H1 (cell line): ENCODE measurements at places on chromosomes 4 and X.

- no peak overlapping the region for H3K27ac ChIP-seq
- H3K4me3 ChIP-seq = no peak overlapping the region
Observed at GRCh38 chr4:152729466-152729865, 49.7 kb upstream of the TMEM154 start.

DNA sequence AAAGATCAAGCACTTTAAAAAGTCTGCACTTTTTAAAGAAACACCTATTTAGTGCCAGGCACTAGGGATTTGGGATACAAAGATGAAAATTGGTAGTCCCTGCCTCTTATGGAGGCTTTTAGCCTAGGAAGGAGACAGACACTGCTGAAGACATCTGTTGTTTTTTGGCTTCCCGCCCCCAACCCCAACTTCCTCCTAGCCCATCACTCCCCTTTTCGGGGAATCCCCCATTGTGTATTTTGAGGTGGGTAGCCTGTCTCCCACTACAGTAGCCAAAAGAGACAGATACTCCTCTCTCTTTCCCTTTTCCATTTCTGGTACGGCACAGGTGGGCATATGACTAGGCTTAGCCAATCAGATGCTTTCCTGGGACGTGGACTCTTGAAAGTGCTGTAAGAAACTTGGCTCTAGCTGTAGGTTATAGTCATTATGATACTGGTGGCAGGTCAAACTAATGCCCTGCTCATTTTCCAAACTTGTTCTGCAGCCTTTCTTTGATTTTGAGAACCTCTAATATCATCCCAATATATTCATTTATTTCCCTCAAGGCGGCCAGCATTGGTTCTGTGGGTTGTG lies 194.6 kb upstream of the RBPJ start:
- no peak overlapping the region for H3K4me3 ChIP-seq
- no peaks in the 10 kb centered on the region for H3K4me1 ChIP-seq
- H3K27me3 ChIP-seq = no peaks in the 10 kb centered on the region
- H3K36me3 ChIP-seq = no peaks in the 10 kb centered on the region
- H3K27ac ChIP-seq = no peak overlapping the region

GRCh38 chr4:140342620-140343019 lies 30.8 kb upstream of the SCOC start:
- no peak overlapping the region for H3K27ac ChIP-seq
- H3K4me3 ChIP-seq = no peak overlapping the region
- H3K27me3 ChIP-seq = peaks cover 1% of the 10 kb centered on the region
- peaks cover 12% of the 10 kb centered on the region for H3K4me1 ChIP-seq

DNA sequence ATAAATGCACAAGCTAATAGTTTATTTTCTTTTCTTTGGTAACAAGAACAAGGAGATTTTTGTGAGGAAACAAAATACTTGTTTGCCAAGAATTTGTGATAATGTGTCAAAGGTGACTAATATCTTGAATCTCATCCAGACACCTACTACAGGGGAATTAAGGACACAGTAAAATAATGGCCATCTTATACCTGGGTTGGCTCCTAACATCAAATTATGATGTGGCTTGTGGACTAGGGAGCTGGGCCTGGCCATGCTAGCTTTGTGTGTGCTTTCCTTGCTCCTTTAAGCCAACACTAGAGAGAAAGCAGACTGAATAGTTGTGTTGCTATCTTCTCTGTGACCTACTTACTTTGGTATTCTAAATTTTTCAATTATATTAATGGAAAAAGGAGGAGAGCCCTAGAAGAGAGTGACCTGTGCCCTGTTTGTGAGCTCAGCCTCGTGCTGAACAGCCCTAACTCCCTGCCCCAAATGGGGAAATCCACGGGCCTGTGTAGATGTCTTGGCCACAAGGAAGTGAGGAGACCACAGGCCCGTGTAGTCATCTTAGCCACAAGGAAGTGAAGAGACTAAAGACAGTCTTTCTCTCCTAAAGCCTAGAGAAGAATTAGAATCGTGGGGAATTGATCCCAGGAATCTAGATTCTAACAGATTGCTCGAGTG lies 23.3 kb downstream of the ARHGAP24 start:
- no peaks in the 10 kb centered on the region for H3K36me3 ChIP-seq
- H3K27ac ChIP-seq = no peak overlapping the region
- no peak for DNase-seq
- no peak overlapping the region for H3K4me3 ChIP-seq

DNA sequence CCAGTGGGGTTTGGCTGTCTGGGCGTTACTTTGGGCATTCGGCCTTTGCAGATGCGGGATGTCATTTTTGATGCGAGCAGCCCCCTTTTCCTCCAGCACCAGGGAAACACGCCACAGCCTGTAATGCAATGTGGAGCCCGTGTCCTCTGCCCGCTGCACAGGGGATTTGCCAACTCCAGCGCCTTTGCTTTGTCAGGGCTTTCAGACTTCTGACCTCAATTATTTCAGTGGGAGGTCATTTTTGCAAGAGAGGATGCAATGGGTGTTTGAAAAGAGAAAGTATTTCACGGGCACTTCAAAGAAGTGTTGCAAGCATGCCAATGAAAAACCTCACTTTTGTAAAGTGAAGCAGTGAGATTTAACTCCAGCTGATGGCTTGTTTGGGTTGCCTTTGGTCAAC lies 11.5 kb downstream of the CLCN4 start:
- DNase-seq = no peak
- H3K4me3 ChIP-seq = no peak overlapping the region
- H3K27ac ChIP-seq = no peak overlapping the region
- H3K36me3 ChIP-seq = no peaks in the 10 kb centered on the region
- H3K27me3 ChIP-seq = no peaks in the 10 kb centered on the region

DNA sequence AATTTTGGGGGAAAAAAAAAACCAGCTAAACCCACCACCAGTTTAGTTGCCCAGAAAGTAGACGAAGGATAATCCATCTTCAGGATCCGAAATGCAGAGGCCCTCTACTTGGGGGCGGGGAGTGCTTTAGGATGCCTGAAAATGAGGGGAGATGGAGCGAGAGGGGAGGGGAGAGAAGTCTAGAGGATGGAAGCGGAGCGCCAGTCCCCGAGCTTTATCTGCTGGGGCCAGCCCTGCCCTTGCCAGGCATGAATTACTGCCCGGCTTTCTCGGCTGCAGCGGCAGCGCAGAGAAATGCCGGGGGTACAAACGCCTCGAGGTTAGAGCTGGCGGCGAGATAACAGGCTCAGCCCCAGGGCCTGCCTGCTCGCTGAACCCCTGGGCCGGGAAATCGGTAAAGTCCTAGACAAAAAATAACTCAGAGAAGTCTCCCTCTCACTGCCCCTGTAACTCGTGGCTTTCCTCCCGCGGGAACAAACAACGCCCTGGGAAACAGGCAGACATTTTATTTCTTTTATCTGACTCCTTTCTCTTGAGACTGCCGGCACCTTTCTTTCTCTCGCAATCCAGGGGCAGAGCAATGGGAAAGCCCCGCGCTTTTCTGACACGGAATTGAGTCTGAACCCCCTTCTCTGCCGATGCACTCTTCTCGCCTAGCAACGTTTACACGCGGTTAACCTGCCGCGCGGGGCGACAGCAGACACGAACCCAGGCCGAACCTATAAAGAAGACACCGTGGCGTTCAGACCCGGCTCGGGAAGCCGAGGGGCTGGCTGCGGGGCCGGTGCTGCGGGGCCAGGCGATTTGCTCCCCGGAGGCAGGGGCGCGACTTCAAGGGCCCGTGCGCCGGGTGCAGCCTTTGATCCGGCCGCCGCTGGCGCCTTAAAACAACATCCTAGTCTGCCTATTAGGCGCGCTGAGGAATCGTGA lies 3.1 kb upstream of the MSX1 start:
- H3K4me1 ChIP-seq = peaks cover 10% of the 10 kb centered on the region
- DNase-seq = peak; percentile 64
- no peak overlapping the region for H3K27ac ChIP-seq
- peaks cover 94% of the 10 kb centered on the region for H3K27me3 ChIP-seq

GRCh38 chr4:71446479-71447081 lies 107.8 kb downstream of the SLC4A4 start:
- H3K27ac ChIP-seq = no peak overlapping the region
- H3K36me3 ChIP-seq = no peaks in the 10 kb centered on the region
- H3K4me3 ChIP-seq = no peak overlapping the region
- H3K27me3 ChIP-seq = no peaks in the 10 kb centered on the region
- no peak for DNase-seq

DNA sequence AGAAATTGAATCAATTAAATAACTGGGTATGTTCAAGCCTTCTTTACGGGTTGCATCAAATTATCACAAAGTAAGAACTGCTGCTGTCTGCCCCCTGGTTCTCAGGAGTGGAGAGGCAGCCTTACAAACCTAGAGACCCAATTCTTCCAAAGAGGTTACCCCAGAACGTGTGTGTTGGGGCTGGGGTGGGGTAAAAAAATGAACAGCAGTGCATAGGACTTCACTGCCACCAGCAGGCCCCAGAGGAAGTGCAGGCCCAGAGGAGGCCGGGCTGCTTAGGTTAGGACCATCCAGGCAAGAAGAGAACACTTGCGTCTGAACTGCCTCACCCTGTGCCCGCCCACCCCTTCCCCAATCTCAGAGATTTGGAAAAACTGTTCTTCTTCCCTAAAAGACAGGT lies 1.5 kb upstream of the NWD2 start:
- no peak overlapping the region for H3K4me3 ChIP-seq
- H3K4me1 ChIP-seq = peaks cover 6% of the 10 kb centered on the region
- peaks cover 51% of the 10 kb centered on the region for H3K27me3 ChIP-seq

DNA sequence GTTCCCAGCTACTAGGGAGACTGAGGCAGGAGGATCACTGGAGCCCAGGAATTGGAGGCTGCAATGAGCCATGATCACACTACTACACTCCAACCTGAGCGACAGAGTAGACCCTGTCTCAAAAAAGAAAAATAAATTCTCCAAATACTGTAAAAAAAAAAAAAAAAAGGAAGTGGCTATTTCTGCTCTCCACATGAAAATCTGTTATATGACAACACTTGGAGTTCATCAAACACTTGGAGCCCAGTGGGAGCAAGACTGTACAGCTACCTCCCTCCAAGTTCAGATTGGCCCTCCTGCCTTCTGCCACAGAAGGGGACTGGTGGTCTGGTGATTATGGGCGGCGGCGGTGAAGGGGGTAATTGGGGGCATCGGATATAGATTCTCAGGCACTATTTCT lies 9.0 kb upstream of the CLDN34 start:
- H3K27me3 ChIP-seq = no peaks in the 10 kb centered on the region
- H3K4me3 ChIP-seq = no peak overlapping the region
- no peaks in the 10 kb centered on the region for H3K4me1 ChIP-seq
- no peak for DNase-seq

GRCh38 chr4:99468889-99469288 lies 33.7 kb upstream of the ADH7 start:
- DNase-seq = no peak
- H3K36me3 ChIP-seq = no peaks in the 10 kb centered on the region
- H3K4me3 ChIP-seq = no peak overlapping the region
- no peaks in the 10 kb centered on the region for H3K27me3 ChIP-seq
- H3K4me1 ChIP-seq = no peaks in the 10 kb centered on the region
